NCI-H1417 (cell line): ENCODE measurements at places on chromosomes 7 and 10.

GRCh38 chr10:118106426-118106825 is 59.7 kb upstream of the RAB11FIP2 start:
- DNase-seq = no peak

GRCh38 chr10:13704964-13705363 is 118.2 kb downstream of the PRPF18 start:
- no peak for DNase-seq

GRCh38 chr10:101079874-101080273 is 18.1 kb downstream of the KAZALD1 start:
- DNase-seq = no peak

DNA sequence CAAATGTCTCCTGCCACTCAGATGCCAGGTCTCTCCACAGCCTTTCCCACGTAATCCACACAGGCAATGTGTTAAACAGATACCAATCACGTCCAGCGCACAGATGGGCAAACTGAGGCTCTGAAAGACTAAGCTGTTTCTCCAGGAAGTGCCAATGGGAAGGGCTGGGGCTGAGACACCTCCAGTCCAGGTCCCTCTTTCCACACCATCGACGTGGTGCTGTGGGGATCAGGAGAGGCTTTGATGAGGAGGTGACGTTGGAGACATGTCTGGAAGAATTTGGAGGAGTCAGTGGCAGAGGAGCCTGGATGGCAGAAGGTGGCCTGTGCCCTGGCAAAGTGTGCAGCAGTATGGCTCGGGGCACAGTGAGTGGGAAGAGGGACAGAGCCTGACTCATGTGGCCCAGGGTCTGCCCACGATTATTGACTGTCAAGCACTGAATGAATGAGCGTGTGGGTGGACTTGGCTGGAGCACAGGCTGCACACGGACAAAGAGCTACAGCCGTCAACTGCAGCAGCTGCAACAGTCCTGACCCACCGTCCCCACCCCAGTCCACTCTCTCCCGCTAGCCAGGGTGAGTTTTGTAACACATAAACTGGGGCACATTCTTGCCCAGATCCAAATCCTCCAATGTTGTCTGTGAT is 40.8 kb upstream of the HSPA12A start:
- DNase-seq = no peak

DNA sequence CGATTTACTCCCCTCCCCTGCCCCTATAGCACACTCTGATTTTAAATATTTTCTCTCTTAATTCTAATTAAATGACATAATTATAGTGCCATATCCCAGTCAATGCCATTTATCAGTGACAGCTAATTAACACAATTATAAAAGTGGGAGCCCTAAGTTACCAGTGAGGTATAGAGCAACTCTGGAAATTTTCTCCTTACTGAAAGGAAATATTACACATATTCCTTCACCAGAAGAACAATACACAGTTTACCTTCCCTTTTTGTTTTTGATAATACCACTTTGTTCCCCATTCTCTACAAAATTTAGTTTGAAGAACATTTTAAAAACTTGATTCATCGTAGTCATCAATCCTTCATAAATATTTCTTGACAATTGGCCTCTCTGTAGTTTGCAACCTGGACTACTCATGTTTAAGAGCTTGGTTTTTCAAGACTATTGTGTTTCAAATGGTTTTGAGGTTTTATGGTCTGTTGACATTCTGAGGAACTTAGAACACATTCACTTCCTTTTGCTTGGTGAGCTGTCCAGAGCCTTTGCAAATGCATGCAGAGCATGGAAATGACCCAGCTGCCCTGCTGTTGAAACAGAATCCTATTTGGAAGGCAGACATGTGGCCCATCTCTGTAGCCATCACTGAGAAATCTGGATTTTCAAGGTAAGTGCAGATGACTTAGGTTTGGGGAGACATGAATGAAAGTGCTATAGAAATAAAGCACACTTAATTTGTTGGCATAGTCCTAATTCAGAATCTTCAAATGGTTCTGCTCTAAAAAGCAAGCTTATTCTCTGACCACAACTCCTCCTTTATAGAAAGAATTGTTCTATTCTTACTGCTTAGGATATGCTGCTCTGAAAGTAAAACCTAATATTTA is at the start of gene GPR141:
TSS of gene GPR141 (plus strand) at position 521 of the 875 bp plus-strand sequence. CDS start 56,628 bp downstream, outside the sequence.
- no peak for DNase-seq

DNA sequence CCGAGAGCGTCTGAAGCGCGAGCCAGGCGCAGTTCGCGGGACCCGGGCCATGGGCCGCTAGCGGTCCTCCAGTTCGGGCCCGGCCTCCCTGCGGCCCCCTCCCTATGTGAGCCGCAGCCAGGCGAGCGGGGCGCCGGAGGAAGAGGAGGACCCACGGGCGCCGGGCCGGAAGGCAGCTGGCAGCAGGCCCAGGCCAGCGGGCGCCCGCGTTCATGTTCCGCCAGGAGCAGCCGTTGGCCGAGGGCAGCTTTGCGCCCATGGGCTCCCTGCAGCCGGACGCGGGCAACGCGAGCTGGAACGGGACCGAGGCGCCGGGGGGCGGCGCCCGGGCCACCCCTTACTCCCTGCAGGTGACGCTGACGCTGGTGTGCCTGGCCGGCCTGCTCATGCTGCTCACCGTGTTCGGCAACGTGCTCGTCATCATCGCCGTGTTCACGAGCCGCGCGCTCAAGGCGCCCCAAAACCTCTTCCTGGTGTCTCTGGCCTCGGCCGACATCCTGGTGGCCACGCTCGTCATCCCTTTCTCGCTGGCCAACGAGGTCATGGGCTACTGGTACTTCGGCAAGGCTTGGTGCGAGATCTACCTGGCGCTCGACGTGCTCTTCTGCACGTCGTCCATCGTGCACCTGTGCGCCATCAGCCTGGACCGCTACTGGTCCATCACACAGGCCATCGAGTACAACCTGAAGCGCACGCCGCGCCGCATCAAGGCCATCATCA is 1.1 kb downstream of the ADRA2A start:
- no peak for DNase-seq

DNA sequence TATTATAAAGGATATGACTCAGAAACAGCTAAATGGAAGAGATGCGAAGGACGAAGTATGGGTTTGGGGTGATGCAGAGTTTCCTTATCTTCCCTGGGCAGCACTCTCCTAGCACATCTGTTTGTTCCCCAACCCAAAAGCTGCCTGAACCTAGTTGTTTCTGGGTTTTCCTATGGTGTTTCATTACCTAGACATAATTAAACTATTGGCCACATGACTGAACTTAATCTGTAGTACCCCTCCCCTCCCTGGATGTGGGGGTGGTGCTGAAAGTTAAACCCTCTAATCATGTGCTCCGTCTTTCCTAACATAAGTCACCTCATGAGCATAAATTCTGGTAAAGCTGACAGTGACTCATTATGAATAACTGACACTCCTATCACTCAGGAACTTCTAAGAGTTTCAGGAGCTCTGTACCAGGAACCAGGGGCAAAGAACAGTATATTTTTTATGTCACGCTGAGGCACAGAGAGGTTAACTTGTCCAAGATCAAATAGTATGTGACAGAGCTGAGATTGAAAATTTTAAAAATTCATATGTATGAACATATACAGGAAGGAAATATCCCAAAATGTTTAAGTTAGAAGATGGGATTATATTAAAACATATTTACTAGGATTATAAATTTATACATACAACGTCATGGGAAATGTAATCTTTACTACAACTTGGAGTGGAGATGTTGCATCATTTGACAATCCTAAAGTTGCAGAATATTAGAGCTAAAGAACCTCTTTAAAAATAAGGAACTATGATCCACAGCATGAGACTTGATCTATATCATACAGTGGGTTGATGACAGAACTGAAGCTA is 4.8 kb downstream of the STRIP2 start:
- no peak for DNase-seq

- DNase-seq = no peak
Measured at GRCh38 chr10:81130014-81130413, 592.3 kb downstream of the SH2D4B start.

GRCh38 chr10:126732308-126732707 is 61.8 kb upstream of the C10orf90 start:
- DNase-seq = no peak

DNA sequence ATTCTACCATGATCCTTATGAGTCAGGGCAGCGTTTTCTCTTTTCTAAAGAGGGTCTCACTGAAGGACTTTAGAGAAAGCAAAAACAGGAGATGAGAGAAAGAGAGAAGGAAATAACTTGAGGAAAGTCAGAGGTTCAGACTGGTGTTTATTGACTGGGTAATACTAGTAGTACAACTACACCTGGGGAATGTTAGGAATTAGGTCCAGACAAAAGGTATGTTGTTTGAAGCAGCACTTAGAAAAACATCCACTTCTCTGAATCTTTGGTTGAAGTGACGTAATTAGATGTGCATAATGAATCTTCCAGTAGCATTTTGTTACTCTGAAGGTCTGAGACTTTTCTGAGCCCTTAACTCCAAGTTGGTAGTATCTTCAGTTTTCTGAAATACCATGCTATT is 380.3 kb upstream of the LRGUK start:
- DNase-seq = no peak

GRCh38 chr10:32049113-32049512 is 7.1 kb downstream of the KIF5B start:
- DNase-seq = no peak
